ENCODE measurements at places on chromosomes 2 and 18.
A peak's percentile ranks its signal among the peaks of the same experiment; 100 is the strongest.

DNA sequence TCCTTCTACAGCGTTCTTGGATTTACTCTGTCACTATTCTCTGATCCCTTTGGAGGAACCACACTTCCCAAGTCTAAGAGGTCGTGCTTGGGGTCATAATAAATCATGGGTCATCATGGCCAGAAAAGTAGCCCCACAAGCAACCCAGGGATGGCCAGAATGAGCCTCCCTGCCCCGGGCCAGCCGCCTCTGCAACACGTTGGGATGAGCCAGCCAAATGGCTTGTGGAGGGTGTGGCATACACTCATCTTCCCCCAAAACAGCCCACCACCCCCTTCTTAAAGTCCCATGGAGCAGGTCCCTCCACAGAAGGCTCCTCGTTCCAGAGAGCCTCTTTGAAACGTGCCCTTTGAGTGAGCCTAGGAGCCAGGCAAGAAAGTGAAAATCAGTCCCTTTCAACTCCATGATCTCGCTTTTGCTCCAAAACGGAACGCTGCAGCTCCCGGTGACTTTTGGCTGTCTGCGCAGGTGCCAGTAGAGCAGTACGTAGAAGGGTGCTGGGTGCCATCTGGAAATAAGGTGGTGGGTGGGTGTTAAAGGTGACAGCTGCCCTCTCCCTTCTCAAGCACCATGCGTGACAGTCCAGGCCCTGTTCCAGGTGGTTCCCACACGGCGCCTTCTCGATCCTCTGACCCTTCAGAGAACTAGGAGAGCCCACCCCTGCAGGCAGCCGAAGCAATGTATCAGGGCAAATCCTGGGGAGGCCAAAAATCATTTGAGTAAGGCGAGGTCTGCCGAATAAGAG lies 48.5 kb upstream of the FOSL2 start:
- no peak for DNase-seq

GRCh38 chr18:6795307-6795706 lies 65.8 kb downstream of the ARHGAP28 start:
- no peak for DNase-seq

- no peak for DNase-seq
Observed at GRCh38 chr18:33467531-33467930, 27.0 kb upstream of the CCDC178 start.

GRCh38 chr2:58428096-58429013 lies 187.2 kb upstream of the FANCL start:
- peak; percentile 22 for DNase-seq

- DNase-seq = no peak
Observed at GRCh38 chr18:28736951-28737350, 560.0 kb upstream of the CDH2 start.

Measured in AG08396 (cell line).